Stimulated activated CD4-positive, alpha-beta T cell treated with anti-CD3 and anti-CD28 coated beads, Interleukin-15, amount 100 ng/mL, for 24 hours (primary cell): ENCODE measurements at places on chromosomes 12 and 14.

DNA sequence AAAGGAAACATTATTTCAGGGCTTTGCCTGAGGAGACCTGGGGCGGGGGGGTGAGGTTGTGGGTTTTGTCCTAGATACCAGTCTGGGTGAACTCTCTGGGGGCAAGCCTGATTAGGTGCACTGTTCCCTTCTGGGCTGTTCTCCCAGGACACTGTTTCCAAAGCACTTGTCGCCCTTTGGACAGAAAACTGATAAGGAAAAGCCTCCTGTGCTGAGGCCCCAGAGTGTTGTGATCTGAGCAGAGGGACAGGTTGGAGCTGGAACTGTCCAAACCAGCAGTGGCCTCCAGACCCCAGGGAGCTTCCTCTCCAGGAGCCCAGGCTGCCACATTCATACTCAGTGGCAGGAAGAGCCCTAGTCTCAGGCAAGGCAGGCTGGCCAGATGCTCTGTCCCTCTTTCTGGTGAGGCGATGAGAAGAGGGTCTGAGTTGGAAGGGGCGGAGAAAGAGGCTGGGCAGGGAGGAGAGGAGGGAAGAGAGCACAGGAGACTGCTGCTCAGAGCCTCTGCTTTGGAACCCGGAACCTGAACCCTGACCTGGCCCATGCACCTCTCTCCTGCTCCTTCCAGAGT is 1.9 kb downstream of the GALNT16 start:
- no peak for DNase-seq

- no peak for DNase-seq
Observed at GRCh38 chr12:3218228-3219171, 141.3 kb downstream of the TSPAN9 start.

DNA sequence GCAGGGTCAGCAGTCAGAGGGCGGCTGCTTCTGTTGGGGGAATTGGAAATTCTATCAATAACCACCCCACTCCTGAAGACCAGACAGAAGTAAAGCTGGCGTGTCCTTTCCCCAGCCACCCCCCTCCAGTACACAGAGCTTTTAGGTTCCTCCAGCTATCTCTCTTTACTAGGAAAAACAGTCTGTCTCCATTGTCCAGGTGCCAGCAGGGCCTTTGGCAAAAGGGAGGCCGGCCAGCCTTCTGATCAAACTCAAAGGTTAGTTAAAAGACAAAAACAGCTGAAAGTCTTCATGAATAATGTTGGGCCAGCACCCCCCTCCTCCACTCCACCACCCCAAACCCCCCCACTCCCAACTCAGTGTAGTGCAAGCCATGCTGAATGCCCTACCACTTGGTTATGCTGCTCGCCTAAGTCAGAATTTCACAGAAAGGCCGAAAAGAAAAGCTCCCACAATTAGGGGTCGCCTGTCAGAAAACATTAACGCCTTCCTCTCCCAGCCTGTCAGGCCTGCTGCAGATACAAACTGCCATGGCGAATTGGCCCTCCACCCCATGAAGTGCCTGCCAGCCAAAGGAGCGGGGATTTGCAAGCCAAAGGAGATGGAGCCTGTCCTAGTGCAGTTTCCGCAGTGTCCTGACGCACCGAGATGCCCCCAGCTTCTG is 8.9 kb downstream of the ASCL1 start:
- DNase-seq, result no peak

- DNase-seq, result no peak
Observed at GRCh38 chr12:129641926-129642325, 261.9 kb downstream of the TMEM132D start.

- no peak for DNase-seq
Observed at GRCh38 chr14:103739466-103739792, 23.8 kb downstream of the ZFYVE21 start.

DNA sequence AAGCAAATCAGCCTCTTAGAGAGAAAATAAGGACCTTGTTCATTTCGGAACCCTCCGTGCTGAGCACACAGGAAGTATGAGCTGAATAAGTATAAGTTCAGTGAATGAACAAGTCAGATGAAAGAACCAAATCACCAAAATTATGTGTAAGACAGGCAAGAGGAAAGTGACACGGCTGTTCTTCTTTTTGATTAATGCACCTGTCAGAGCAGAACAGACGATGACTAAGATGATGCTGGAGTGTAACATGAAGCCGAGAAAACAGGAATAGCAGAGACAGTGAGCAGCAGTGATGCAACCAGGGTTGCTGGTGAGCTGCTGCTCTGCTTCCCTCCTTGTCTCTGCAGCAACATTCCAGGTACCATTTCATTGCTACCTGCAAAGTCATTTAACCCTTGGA is 861.1 kb downstream of the GALC start:
- DNase-seq, result no peak

- DNase-seq, result no peak
Observed at GRCh38 chr12:125882141-125882540, 816.9 kb downstream of the AACS start.

GRCh38 chr12:12427568-12427967 is 70.7 kb downstream of the BORCS5 start:
- DNase-seq, result no peak

DNA sequence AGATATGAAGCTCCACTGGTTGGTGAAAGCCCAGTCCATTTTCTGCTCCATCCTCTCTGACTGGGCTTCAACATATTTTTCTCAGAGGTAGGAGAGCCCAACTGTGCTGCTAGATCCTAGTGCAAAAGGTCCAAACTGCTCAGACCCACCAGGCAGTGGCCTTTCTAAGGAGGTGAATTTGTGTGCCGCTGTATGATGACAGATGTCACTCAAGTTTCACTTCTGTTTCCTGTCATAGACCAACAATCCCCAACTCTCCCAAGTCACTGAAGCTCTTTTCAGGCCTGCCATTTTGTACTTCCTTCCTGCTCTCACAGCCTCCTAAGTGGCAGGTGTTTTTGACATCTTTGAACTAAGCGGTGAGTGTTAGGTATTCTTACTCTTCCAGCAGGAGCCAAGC is 16.4 kb upstream of the RNASE4 start:
- no peak for DNase-seq

- no peak for DNase-seq
Observed at GRCh38 chr14:59352961-59353360, 112.2 kb downstream of the GPR135 start.

GRCh38 chr14:77347751-77348150 is 26.9 kb downstream of the GSTZ1 start:
- no peak for DNase-seq

DNA sequence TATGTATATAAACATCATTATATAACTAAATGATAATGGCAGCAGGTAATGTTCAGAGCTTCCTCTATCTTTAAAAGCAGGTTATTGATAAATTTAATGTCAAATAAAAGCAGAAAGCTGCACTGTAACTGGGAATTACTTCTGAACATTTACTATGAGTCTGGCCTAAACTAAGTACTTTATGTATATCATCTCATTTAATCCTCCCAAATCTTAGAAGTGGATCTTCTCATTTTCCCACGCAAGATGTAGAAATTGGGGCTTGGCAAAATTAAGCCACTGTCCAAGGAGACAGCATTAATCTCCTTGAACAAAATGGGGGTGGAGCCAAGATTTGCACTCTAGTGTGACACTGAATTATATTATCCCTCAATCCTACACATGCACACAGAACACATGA is 5.7 kb downstream of the NIN start:
- no peak for DNase-seq

DNA sequence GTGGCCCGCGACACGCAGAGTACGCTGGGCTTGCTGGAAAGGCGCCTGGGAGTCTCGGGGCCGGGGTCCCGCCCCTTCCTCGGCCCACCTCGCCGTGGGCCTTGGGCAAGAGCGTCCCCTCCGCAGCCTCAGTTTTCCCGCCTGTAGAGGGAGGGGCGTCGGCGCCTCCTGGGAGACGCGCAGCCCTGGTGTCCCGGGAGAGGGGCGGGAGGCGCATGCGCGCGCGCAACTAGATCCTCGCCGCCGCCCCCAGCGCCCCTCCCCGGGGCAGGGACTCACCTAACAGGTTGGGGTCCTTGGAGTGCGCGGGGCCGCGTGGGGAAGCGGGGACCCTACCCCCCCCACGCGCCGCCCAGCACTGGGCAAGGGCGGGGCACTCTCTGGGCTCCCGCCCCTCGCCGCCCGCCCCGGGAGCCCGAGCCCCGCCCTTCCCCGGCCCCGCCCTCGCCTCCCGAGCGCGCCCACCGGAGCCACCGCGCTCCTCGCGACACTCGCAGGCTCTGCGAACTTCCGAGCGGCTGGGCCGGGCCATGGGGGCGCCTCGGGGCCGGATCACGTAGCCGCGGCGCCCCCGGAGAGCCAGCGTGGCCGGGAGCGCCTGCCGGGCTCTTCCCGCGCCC is at the start of gene KIF26A:
Gene KIF26A (plus strand): TSS at position 490 of the 620 bp plus-strand sequence. CDS start 136 bp downstream, outside the sequence.
- peak; percentile 62 for DNase-seq

DNA sequence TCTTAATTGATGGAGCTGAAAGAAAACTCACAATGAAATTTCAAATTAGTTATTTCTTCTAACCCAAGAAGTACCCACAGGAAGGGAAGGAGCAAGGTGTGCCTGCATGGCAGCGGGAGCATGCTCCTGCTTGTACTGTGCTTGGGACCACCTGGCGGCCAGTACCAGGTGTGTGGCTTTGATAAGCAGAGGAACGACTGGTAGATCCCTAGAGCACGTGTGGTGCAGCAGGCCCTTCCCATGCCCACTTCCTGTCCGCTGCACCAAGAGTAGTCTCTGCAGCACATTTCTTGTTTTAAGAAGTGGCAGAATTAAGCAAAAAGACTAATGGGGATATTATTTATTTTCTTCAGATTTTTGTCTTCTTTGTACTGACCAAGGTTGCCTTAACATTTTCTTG is 122.3 kb upstream of the ATF1 start:
- DNase-seq, result no peak

DNA sequence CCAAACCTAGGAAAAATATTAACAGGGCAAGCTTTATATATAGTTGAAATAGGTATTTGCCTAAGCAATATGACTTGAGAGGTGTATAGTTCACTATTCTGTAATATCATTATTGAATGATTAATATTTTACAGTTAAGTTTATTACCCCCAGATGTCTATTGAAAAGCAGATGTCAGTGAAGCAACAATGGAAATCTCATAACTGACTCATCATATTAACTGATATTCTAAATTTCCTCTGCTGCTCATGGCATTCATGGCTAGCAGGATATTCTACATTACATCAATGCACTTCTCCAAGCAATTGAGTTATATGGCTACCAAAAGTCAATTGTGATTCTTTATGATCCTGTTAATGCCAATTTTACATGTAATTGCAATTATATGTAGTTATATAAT is 9.7 kb upstream of the MAGOHB start:
- DNase-seq, result no peak

DNA sequence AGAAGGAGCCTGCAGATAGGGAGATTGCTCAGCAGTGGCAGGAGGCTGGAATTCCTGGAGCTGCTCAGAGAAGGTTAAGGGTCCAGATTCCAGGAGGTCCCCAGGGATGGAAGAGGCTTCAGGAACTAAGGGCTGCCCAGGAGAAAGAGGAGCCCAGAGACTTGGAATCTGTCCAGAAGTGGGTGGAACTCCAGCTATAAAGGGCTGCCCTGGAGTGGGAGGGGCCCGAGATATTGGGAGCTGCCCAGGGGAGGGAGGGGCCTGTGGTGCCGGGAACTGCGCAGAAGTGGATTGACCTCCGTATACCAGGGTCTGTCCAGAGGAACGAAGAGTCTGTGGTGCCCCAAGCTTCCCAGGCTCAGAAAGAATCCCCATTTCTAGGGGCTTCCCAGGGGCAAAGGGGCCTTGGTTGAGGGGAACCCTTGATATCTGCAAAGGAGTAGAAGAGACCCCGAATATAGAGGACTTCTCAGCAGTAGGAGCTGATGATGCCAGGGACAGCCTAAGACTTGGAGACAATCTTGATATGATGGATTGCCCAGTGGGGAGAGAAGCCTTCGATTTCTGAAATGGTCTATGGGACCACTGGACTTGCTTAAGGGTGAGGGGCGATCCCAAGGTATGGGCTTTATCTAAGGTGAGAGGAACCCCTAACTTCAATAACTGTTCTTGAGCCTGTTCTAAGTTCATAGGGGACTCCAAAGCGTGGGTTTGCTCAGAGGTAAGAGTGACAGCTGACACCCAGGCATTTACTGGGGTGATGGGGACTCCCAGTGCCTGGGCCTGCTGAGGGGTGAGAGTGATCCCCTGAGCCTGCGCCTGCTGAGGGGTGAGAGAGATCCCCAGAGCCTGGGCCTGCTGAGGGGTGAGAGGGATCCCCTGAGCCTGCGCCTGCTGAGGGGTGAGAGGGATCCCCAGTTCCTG is 45.0 kb downstream of the FAM186A start:
- no peak for DNase-seq

DNA sequence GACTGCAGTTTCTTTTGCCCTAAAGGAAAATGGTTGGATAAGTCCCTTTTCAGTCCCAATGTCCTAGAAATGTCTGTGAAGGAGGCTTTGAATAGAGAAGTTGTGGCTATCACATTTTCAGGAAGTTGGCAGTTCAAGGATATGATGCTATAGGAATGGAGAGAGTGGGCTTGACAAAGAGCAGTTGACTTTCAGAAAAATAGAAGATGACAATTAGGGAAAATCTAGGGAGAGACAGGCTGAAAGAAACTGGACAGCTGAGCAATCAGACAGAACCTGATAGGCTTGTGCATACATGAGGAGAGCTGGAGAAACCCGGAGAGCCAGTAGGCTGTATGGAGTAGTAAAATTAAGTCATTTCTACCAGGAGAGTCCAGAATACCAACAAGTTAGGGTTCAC is 50.5 kb downstream of the LMNTD1 start:
- DNase-seq, result no peak

GRCh38 chr14:102255401-102256190 is 49.4 kb downstream of the MOK start:
- no peak for DNase-seq

DNA sequence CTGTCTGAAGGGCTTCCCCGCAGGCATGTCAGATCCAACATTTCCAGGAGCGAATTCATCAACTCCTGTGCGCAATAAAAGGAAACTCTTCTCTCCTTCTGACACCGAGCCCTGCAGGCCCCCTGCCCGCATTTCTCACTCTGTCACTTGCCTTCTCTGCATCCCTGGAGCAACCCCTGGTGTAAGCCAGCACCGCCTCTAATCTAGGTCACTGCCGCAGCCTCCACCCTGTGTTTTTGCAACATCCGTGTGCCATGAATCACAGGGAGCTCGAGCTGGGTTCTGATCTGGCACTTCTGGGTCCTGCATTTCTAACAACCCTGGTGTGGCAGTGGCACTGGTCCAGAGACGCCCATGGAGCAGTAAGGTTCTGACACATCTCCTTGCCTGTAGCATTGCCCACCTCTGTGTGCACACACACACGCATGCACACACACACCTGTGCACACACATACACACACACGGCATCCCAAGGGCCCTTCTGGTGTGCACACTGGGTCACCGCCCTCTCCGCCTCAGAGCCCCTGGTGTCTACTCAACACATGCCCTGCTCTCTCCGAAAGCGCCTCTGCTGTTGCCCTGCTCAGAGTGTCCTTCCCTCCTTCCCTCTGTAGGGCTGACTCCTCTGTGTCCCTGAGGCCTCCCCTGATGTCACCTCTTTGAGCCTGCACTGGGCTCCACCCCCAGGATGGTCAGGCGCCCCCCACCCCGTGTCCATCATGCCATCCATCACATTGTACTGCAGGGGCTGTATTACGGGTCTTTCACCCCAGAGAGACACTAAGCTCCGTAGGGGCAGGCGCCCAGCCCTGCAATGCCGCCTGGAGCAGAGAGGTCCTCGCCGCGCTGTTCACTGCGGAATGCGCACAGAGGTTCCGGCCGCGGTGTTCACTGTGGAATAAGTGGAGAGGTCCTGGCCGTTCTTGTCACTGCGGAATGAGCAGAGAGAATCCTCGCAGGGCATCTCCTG is 111.4 kb upstream of the SFSWAP start:
- DNase-seq, result no peak

GRCh38 chr12:76890151-76891143 is 11.6 kb upstream of the CSRP2 start:
- peak; percentile 73 for DNase-seq
